ENCODE measurements at places on chromosomes 5 and 9.

GRCh38 chr5:56625541-56625940, 189.8 kb upstream of the MAP3K1 start:
- DNase-seq = peak; percentile 5

DNA sequence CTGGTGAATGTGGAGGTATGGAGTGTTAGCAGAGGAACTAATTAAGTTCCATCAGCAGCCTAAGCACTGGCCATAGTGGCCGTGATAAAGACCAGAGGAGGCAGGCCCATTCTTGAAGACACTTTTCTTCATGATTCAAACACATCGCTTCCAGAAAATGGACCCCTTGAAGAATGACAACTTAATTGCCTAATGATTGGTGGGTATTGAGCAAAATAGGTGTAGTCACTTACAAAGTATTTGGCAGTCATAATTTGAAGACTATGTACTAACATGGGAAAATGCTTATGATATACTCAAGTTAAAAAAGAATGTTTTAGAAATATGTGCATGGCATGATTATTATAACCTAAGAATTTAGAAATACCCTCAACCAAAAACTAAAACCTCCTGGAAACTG, 44.8 kb downstream of the MEGF10 start:
- no peak for DNase-seq

DNA sequence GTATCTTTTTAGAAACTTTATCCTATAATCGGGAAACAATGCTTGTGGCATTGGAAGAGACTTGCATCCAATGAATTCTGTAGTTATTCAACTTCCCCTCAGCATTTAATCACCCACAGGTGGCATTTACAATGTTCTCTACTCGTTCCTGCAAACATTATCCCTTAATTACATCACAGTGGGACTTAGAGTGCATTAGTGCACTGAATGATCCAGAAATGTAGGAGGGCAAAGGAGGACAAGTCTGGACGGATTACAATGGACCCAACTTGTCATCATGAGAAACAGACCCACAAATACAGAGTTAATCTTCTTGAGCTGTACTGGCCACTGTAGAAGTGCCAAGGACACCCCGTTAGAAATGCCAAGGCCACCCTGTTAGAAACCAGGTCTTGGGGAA, 129.1 kb downstream of the DOCK8 start:
- DNase-seq = no peak

GRCh38 chr5:6715758-6716628, 2.8 kb downstream of the TENT4A start:
- DNase-seq = no peak

- no peak for DNase-seq
These were observed 63.6 kb downstream of the RNF180 start for GRCh38 chr5:64229163-64229774.

GRCh38 chr5:179801304-179802206, 5.1 kb downstream of the MGAT4B start:
- DNase-seq = no peak

GRCh38 chr9:8436786-8437185, 637.2 kb upstream of the DMAC1 start:
- no peak for DNase-seq

DNA sequence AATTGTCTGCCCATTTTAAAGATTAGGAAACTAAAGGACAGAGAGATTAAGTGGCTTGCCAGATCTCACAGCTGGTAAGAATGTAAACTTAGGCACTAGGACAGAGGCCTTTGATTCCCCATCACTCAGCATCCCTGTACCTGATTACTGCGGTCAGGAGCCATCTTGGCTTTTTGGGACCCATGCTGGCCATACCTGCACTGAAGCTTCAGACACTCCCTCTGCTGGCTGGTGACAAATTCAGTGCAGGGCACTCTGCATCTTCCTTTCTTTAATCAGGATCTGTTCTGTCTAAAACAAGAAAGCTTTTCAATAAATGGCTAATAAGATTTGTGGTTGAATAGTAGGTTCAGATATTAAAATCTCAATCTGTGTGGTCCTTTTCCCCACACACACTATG, 215.5 kb upstream of the RORB start:
- no peak for DNase-seq

DNA sequence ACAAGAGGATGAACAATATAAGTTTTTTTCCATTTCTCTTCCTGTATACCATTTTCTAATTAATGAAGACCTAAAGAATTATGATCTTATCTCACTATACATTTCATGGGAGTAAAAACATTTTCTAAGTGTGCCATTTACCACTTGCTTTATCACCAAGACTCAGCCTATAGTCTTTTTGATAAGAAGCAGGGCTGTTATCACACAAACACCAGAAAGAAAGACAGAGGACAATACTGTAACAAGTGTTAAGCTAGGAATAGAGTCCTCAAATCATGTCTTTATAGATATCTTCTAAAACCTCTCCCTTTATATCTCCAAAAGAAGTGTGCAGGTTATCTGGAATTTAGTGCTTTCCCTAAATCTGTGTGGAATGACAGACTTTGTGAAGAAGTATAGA, 119.7 kb downstream of the FAM174A start:
- DNase-seq = no peak

GRCh38 chr5:93990504-93991070, 249.2 kb upstream of the POU5F2 start:
- DNase-seq = no peak

DNA sequence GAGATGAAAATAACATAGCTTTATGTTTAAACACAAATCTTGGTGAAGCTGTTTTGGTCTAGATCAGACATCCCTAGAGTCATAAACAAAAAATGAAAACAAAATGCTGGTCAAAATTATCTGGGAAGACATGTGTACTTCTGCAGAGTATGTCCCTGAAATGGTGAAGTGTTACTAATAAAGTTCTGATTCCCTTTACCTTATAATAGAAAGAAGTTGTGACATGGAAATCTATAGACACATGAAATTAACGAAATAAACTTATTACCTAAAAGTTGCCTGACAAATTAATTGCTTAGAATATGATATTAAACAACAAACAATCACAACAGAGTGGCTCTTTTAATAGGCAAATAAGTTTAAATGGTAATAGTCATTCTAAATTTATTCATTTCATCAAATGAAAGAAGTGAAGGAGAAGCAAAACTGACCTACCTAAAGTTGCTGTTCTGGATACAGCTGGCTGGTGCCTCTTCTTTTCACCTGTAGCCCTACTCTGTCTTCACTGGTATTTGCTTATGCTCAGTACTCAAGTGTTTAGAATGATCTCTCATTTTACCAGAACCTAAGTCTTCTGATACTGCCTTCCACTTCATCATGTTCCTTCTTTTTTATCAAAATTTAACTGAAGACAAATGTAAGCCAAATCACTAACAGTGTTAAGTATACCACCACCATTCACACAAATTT, 38.8 kb downstream of the FNIP1 start:
- no peak for DNase-seq

GRCh38 chr5:62385816-62386400, 17.8 kb downstream of the DIMT1 start:
- no peak for DNase-seq

DNA sequence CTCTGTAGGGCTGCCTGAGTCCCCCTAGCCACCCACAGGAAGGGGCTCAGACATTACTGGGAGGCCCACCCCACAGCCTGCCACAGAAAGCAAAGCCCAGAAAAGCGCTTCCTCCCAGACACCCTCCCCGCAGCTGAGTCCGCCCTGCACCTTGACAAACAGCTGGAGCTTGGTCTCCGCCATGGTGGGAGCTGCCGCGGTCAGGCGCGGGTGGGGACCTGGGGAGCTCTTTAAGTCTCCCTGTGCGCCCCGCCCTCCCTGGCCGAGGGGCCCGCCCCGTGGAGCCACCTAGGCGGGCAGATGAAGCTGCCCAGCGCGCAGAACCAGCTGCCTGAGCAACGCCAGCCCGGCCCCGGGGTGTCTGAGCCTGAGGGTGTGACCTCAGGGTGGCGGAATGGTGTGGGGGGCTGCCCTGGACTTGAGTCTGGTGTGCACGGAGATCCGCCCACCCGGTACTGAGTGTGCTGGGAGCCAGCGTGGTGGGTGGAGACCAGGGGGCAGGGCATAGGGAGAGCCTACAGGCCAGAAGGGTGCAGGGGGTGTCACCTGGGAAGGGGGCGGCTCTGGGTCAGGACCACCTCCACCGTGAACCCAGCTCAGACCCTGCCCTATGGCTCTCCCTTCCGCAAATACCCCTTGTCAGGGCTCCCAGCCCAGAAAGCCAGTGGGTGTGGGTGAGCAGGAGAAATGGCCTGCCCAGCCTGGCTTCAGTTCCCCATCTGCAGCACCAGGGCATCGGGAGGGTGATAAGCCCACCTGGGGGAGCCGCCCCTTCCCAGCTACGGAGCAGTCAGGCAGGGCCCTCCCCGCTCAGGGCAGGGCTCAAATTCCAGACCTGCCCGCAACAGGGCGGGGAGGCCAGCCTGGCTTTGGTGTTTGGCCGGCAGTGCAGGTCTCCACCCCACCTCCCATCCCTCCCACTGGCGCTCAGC, at the start of gene CLIC3:
CLIC3 (minus strand) TSS at position 208 of the 932 bp plus-strand sequence; CDS start at position 183, 25 bp downstream.
- DNase-seq = no peak

DNA sequence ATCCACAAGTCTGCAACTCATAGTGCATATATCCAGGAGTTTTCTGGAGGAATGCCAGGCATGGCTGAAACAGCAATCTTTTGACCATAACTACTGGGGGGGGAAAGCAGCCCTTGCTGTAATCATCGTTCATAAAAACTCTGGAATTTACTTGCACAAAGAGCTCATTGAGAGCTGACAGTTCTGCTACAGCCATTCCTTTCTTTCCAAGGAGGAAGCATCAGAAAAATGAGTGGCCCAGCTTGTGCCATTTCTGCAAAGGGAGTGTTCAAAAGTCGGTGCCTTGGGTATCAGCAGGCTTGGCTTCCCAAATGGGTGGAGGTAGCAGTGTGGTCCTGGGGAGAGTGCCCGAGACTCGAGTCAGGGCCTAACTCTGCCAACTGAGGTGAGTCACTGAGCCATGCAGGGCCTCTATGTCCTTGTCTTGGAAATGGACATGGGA, 101.5 kb downstream of the GCNT1 start:
- peak; percentile 63 for DNase-seq

- no peak for DNase-seq
These were observed 4.6 kb downstream of the TRUB2 start for GRCh38 chr9:128317629-128318028.

DNA sequence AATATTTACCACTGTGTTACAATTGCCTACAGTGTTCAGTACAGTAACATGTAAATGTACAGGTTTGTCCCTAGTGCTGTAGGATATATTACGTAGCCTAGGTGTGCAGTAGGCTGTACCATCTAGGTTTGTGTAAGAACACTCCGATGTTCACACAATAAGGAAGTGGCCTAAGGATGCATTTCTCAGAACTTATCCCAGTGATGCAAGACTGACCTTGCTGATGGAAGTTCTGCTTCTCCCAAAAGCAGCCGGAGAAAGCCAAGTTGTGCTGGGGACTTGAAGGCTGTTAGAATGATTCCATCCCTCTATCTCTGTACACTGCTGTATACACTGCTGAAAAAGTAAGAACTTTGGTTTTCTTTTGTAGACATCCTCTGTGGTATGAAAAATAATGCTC, 21.6 kb downstream of the NEUROG1 start:
- DNase-seq = no peak

- peak; percentile 17 for DNase-seq
These were observed 1330.4 kb upstream of the WWC1 start for GRCh38 chr5:166961028-166961427.

DNA sequence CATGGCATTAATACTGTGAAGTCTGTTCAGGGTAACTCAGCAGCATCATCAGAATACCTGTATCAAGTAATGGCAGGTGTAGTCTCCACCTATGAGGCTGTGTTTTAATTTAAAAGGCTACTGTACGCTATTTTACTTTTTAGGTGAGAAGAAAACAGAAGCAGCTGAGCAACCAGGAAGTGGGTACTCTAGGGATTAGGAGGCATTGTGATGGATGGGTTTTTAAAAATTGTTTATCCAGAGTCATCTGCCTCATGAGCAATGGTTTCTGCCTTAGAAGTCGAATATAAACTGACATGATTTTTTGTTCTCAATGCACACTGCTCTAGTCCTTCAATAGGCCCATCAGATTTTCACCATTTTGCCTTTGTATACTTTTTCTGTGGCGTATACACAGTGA, 42.6 kb downstream of the PSIP1 start:
- no peak for DNase-seq

- DNase-seq = peak; percentile 32
These were observed 73.6 kb upstream of the RPS23 start for GRCh38 chr5:82351754-82352145.

DNA sequence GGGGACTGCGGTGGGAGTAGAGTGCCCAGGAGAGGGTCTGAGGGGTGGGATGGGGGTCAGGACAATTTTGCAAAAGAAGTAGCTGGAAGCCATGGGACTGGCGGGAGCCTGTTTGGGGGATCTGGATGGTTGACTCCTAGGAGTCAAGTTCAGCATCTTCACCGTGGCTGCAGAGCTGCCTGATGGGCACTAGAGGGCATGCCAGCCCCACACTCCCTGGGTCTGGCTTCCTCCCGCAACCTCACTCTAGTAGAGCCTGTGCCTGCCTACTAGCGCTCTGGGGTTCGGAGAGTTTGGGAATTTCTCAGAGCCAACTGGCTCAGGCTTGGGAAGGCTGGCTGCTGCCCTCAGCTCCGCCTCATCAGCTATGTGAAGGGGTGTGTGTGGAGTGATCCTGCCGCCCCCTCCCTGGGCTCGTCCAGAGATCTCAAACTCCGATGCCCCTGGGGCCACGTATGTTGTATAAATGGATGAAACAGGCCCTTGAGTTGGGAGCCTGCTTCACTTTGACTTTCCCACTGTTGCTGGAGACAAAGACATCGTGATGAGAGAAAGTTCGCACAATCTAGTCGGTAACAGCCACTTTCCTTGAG, 10.8 kb downstream of the TSPAN17 start:
- DNase-seq = peak; percentile 50

DNA sequence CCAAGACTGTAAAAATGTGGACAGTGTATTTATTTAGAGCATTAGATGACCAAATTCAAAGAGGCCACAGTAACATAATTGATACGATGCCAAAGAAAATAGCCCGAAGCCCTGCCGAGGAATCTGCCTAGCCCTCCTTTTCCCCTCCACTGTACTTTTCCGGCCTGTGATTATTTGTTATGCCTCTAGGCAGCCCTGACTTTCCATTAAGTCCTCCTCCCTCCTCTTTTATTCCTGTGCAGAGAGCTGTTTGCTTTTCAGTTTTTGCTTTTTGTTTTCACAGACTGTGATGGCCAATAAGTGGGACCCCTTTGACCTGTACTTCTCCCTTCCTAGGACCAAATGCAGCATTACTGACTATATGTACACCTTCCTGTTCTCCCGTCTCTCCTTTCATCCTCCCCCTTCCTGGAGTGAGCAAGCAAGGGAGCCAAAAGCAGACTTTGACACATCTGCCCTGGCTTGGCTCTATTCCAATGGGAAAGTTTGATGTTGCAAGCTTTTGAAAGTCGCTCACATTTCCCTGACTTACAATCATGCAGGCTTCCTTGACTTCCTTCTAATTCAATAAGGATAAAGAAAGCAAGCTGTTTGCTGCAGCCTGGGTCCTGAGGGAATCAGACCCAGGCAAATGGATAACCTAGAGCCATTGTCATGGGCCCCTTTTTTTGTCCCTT, 76.1 kb downstream of the NREP start:
- DNase-seq = peak; percentile 74

- DNase-seq = no peak
These were observed 2.9 kb upstream of the SLC23A1 start for GRCh38 chr5:139386050-139386438.
